ENCODE measurements at places on chromosomes 7 and 10. TPM values are rescaled to one million over a fixed set of nuclear protein-coding genes. Genes with fewer than 3 reads are reported as not detected.
A peak's percentile ranks its signal among the peaks of the same experiment; 100 is the strongest.

The SYCE1 gene
- 0.87 TPM for polyA plus RNA-seq

GRCh38 chr7:6621195-6622133 is 6.1 kb downstream of the ZNF853 start:
- H3K27me3 ChIP-seq, result no peaks in the 10 kb centered on the region
- H3K36me3 ChIP-seq, result peaks cover 6% of the 10 kb centered on the region
- DNase-seq, result no peak
- no peak overlapping the region for H3K27ac ChIP-seq
- no peaks in the 10 kb centered on the region for H3K4me1 ChIP-seq
- H3K4me3 ChIP-seq, result no peak overlapping the region

DNA sequence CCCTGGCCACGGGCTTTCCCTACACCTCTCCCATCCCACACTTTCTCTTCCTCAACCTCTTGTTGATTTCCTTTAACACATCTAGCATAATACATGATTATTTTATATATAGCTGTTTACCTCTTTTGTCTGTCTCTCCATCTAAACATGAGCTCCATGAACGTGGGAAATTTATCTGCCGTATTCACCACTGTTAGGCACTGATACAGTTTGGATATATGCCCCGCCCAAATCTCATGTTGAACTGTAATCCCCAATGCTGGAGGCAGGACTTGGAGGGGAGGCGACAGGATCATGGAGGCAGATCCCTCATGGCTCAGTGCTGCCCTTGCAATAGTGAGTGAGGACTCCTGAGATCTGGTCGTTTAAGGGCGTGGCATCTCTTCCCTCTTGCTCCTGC is 5.7 kb downstream of the CYTH3 start:
- DNase-seq, result no peak
- H3K27me3 ChIP-seq, result no peaks in the 10 kb centered on the region
- H3K27ac ChIP-seq, result no peak overlapping the region

The MRLN gene
- 0.35 TPM for polyA plus RNA-seq

DNA sequence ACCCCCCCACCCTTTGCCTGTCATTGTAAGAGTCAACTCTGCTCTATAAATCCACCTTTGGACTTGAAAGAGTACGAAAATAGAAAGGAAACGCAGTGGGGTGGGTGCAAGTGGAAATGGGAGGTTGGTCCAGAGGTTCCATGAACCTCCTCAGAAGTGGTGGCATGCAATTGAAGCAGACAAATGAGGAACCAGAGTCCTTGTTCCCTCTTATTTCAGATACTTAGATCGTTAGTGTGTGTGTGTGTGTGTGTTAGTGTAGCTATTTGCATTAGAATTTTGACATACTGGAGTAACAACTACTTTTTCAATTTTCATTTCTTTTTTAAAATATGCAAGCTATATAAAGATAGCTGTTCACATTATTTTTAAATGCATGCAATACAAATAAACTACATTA is 18.1 kb upstream of the TFAM start:
- no peaks in the 10 kb centered on the region for H3K27me3 ChIP-seq
- H3K4me3 ChIP-seq, result no peak overlapping the region
- H3K27ac ChIP-seq, result no peak overlapping the region

- H3K4me3 ChIP-seq, result no peak overlapping the region
- no peaks in the 10 kb centered on the region for H3K4me1 ChIP-seq
- H3K27ac ChIP-seq, result no peak overlapping the region
- DNase-seq, result no peak
- H3K36me3 ChIP-seq, result no peaks in the 10 kb centered on the region
- no peaks in the 10 kb centered on the region for H3K27me3 ChIP-seq
Measured at GRCh38 chr7:149886018-149886415, 12.2 kb downstream of the ATP6V0E2 start.

The HACD1 gene
- polyA plus RNA-seq, result 11.5 TPM

DNA sequence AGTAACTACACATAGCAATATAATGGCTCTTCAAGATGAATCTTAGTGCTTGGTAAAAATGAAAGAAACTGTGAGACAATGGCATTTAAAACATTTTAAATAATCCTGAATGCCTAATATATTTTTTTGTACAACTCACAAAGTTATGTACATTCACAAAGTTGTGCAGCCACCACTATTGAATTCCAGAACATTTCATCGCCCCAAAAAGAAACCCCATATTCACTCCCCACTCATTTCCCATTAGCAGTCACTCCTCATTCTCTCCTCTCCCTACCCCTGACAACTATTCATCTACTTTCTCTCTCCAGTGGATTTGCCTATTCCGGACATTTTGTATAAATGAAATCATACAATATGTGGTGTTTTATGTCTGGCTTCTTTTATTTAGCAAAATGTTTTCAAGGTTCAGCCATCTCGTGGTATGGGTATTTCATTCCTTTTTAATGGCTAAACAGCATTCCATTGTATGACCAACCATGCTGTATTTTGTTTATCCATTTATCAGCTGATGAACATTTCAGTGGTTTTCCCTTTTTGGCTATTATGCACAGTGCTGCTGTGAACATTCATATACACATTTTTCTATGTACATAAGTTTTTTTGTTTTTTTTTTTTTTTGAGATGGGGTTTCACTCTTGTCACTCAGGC is 34.7 kb downstream of the ENTPD7 start:
- H3K36me3 ChIP-seq, result peaks cover 25% of the 10 kb centered on the region
- no peaks in the 10 kb centered on the region for H3K4me1 ChIP-seq
- H3K4me3 ChIP-seq, result no peak overlapping the region
- no peaks in the 10 kb centered on the region for H3K27me3 ChIP-seq

DNA sequence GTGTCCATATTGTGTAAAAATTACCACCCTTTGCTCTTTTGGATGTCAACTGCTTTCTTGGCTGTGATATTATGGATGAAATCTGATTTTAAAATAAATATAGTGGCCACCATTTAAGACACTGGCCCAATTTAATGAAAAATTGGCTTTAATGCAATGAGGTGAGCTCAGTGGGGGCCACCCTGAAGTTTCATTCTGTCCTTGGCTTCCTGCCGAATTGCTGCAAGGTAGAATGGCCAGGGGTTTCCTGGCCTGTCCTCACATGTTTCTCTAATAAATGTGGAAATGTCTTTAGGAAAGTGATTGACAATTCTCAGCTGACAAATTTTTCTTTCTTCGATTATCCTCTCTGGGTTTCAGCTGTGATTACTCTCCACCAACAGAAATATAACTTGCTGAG is 36.0 kb downstream of the DYNC1I1 start:
- no peak overlapping the region for H3K27ac ChIP-seq
- H3K36me3 ChIP-seq, result peaks cover 4% of the 10 kb centered on the region
- no peak for DNase-seq
- H3K27me3 ChIP-seq, result no peaks in the 10 kb centered on the region

The TMEM196 gene
- not detected for polyA plus RNA-seq

The PILRA gene
- 14.2 TPM for polyA plus RNA-seq

DNA sequence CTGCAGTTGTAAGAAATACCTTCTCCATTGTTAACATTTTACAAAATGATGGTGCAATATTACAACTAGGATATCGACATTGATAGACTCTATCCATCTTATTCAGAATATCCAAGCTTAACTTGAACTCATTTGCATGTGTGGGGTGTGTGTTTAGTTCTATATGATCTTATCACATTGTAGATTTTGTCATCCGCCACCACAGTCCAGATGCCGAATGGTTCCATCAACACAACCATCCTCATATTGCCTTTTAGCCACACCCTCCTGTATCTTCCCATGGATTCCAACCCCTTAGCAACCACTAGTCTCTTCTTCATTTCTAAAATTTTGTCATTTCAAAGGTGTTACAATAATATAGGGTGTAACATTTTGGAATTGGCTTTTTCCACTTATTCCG is 452.9 kb upstream of the AKR1E2 start:
- no peak for DNase-seq
- no peak overlapping the region for H3K4me3 ChIP-seq
- no peaks in the 10 kb centered on the region for H3K36me3 ChIP-seq
- no peaks in the 10 kb centered on the region for H3K4me1 ChIP-seq
- H3K27me3 ChIP-seq, result no peaks in the 10 kb centered on the region

The MRPS24 gene
- 126 TPM for polyA plus RNA-seq

GRCh38 chr10:22222236-22223190 is 4.7 kb upstream of the EBLN1 start:
- no peak overlapping the region for H3K27ac ChIP-seq
- no peaks in the 10 kb centered on the region for H3K4me1 ChIP-seq
- no peak for DNase-seq
- H3K36me3 ChIP-seq, result no peaks in the 10 kb centered on the region
- no peak overlapping the region for H3K4me3 ChIP-seq
- H3K27me3 ChIP-seq, result no peaks in the 10 kb centered on the region

The LRRC18 gene
- polyA plus RNA-seq, result 2.4 TPM

DNA sequence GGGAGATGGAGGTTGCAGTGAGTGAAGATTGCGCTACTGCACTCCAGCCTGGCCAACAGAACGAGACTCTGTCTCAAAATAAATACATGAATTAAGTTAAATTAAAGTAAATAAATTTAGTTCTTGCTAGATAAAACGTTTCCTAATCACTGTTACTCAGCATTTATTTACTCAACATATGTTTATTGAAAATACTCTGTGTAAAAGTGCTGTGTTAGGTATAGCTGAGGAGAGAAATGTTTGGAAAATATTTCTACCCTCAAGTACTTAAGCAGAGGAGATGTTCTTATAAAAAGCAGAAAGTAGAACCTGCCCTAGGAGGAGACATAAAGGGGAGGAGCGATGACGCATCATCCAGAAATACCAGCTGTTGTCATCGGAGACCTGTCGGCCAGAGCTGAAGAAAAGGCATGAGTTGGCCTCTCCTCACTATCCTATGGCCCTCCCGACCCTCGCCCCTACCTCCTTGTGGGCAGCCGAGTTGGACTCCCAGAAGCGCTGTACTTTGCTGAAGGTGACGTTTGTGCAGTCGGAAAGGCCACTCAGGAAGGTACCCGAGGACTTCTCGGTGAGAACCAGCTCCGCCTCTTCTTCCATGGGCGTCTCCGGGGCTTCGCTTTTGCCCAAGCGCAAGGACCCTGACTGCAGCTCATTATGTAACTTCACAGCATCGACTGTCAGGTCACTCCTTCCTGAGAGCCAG is 1.1 kb downstream of the RRP12 start:
- peaks cover 9% of the 10 kb centered on the region for H3K4me1 ChIP-seq
- peak; percentile 55 for DNase-seq
- H3K27ac ChIP-seq, result peak overlapping the region; percentile 90
- no peaks in the 10 kb centered on the region for H3K27me3 ChIP-seq
- H3K4me3 ChIP-seq, result peak overlapping the region; percentile 66

DNA sequence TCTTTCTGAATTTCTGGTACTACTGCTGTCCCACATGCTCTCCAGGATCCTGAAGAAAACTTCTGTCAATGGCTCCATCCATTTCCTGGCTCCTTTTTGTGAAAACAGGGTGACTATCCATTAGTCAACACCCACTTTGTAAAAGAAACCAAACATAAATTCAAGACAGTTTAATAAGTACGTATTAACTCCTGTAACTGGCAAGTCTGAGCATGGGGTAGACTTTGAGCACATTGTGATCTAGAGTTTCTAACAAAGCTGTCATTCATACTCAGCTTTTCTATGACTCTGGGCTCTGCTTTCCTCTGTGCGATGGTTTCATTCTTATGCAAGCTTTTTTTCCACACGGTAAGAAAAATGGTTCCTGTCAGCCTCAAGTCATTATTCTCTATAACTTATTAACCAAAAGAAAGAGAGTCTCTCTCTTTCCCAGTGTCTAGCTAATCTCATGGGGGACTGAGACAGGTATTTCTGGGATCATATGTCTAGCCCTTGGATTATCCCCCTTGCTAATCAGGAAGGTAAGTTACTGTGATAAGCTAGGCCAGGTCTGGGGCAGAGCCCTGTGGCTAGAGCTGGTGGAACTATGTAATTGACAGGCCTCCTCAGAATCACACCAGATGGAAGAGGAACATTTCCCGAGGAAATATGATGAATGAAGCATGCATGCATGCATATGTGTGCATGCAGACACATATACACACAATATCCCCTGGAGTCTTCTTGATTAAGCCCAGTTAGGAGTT is 98.5 kb downstream of the GNAI1 start:
- H3K27me3 ChIP-seq, result no peaks in the 10 kb centered on the region
- no peak overlapping the region for H3K27ac ChIP-seq
- no peak for DNase-seq
- H3K4me3 ChIP-seq, result no peak overlapping the region
- no peaks in the 10 kb centered on the region for H3K36me3 ChIP-seq

GRCh38 chr7:22814261-22815208 is 8.1 kb downstream of the TOMM7 start:
- peaks cover 25% of the 10 kb centered on the region for H3K36me3 ChIP-seq
- no peaks in the 10 kb centered on the region for H3K27me3 ChIP-seq
- H3K4me1 ChIP-seq, result peaks cover 3% of the 10 kb centered on the region
- H3K27ac ChIP-seq, result no peak overlapping the region
- no peak overlapping the region for H3K4me3 ChIP-seq

GRCh38 chr7:97024209-97025129 is at the start of gene DLX5:
TSS of gene DLX5 (minus strand) at chr7:97024831. CDS start at chr7:97024623, 208 bp downstream.
- peak; percentile 83 for DNase-seq
- peaks cover 23% of the 10 kb centered on the region for H3K4me1 ChIP-seq
- H3K36me3 ChIP-seq, result peaks cover 19% of the 10 kb centered on the region
- no peak within 1 kb of the TSS for H3K4me3 ChIP-seq

The LRRC17 gene
- polyA plus RNA-seq, result 0.63 TPM

- no peaks in the 10 kb centered on the region for H3K27me3 ChIP-seq
- no peak overlapping the region for H3K27ac ChIP-seq
- H3K4me1 ChIP-seq, result peaks cover 10% of the 10 kb centered on the region
- H3K4me3 ChIP-seq, result no peak overlapping the region
- no peaks in the 10 kb centered on the region for H3K36me3 ChIP-seq
- no peak for DNase-seq
Measured at GRCh38 chr10:109957092-109957797, 33.9 kb upstream of the XPNPEP1 start.

DNA sequence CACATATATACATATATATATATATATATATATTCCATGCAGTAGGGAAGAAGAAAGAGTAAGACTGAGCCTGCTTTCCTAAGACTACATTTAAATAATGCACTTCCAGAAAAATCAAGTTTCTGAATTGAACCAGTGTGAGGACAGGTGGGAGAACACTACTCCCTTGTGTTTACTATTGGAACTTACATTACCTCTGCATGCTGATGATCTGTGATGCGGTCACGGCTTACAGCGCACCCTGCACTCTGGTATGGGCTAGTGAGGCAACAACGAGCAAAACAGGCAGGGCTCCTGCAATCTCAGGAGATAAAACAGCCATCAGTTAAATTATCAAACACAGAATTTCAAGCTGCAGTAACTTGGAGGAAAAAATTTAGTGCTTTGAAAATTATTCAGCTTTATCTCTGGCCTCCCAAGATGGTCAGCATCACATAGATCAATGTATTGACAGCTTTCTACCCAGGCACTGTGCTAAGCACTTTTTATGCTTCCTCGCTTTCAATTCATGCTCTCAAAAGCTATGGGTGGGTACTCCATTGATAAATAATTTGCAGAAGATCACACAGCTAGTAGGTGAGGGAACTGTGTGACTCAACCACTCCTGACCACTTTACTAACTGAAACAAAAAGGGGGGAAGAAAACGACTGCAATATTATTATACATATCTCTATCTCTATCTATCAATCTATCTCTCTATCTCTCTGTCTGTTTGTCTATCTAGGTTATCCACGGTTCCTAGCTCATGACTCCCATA is 20.5 kb upstream of the SLC16A12 start:
- H3K27me3 ChIP-seq, result no peaks in the 10 kb centered on the region
- H3K4me1 ChIP-seq, result peaks cover 5% of the 10 kb centered on the region
- no peaks in the 10 kb centered on the region for H3K36me3 ChIP-seq
- H3K27ac ChIP-seq, result no peak overlapping the region

The RBP4 gene
- polyA plus RNA-seq, result 14.7 TPM
